Lung microvascular endothelial cell (primary cell): ENCODE measurements at places on chromosomes 16 and 17. TPM values are rescaled to one million over a fixed set of nuclear protein-coding genes. Genes with fewer than 3 reads are reported as not detected.

DNA sequence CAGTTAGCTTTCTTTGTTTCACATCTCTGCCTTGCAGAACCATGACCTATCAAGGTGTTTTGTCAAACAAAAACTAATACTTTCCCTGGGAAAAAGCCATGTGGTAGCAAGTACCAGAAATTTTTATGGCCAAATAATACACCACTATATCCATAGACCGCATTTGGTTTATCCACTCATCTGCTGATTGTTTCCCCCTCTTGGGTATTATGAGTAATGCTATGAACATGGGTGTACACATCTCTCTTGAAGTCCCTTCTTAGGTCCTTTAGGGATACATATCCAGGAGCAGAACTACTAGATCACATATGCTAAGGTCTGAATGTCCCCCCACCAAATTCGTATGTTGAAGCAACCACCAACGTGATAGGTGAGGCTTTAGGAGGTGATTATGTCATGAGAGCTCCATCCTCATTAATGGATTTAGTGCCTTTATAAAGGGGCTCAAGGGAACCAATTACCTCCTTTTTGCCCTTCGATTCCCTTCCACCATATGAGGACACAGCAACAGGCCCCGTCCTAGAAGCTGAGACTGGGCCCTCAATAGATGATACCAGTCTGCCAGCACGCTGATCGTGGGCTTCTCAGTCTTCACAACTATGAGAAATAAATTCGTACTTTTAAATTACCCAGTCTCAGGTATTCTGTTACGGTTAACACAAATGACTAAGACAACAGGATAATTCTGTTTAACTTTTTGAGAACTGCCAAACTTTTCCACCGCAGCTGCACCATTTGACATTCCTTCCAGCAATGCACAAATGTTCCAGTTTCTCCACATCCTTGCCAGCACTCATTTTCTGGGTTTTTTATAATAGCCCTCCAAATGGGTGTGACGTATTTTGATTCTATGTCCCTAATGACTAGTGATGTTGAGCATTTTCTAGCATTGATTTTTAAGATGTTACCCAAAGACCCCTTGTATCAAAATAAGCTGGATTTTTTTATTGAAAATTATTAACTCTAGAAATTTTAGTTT is 30.0 kb downstream of the SIAH1 start:
- DNase-seq: no peak

Gene ADAM11
- total RNA-seq: under 0.01 TPM in 2 replicates

DNA sequence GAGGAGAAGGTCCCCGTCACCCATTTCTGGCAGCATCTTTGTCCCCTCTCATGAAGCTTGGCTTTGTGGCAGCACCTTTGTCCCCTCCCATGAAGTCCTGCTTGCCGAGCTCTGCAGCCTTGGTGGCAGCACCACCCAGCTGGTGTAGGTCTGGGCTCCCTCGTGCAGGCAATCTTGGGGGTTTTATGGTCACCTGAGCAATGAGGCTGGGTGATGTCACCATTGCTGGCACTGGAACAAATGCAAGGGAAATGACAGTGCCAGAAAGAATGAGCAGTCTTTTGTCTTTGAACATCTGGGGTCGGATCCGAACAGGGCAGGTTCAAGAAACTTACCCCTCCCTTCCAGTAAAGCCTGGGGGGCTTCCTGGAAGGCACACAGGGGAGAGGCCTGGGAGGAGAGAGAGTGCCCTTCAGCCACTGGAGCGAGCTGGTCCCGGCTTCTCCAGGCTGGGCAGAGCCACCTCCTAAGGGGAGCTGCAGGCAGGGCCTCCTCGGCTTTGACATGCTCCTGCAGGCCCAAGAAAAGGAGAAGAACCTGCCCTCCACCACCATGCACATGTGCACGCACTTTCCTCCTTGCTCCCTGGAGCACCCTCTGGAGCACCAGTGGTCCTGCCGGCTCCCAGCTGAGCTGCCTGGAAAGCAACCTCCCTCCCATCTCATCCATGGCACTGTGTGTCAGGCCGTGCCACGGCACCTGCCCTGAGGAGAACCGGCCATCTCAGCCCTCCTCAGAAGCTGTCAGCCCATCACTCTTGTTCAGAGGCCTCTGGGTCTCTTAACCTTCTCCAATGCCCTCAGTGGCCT is 16.0 kb downstream of the BTBD17 start:
- DNase-seq: peak; percentile 38

Gene ENPP7
- total RNA-seq: not detected in 2 replicates

Gene PRDM7
- not detected in 2 replicates for total RNA-seq

DNA sequence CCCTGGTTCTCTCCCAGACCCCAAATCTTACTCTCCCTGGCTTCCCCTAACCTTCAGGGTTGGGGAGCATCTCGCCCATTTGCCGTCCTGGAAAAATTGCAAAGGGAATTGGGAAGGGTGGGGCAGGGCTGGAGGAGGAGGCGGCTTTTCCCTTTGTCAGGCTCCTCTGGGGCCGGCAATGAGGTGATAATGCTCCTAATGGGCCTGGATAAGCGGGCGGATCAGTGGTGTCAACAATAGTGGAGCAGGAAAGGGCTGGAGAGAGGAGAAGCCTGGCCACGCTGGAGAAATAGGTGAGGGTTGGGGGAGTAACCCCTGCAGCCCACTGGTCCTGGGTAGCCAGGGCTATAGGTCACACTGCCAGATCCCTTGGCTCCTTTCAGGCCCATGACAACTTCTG is 12.3 kb downstream of the SCN4A start:
- no peak for DNase-seq
